ENCODE measurements at places on chromosomes 13 and 19.

- no peak for DNase-seq
Measured at GRCh38 chr13:110912651-110913051, 2.2 kb downstream of the ANKRD10 start.

DNA sequence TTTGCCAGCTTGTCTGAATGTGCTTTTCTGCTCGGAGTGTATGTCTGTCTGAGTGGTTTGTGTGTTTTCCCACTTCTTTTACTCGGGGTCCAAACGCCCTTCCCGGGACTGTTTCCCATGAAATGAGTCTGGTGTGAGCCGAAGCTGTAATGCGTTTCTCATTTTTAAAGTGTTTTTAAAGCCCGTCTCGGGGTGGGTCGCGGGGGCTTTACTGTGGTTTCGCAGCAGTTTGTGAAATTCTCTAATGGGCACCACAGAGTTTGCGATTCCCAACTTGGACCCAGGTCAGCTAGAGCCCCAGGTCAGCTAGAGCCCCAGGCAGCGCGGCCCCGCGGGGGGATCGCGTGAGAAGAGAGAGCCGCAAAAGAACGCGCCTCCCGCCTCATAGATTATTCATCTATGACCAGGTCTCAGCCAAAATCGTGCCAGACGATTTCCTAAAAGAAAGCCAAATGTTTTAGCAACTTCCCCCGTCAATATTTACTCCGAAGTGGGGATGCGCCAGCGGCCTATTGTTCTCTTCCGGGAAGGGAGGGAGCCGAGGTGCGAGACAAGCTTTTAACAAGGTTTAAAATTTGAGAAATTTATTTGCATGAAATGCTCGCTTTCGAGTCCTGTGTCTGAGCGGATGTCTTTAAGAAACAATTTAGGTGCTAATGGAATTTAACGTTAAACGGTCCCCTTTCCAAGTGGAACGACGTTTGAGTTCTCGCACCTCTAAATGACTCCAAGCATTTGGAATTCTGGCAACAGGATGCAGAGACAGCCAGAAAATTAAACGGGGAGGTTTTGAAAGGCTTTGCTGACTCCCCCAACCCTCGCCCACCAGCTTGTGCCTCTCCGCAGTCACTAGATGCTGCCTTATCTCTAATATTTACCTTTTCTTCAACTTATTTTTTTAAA lies 2.2 kb downstream of the ZIC2 start:
- no peak for DNase-seq

- no peak for DNase-seq
Measured at GRCh38 chr19:37725181-37725580, 5.6 kb upstream of the ZNF607 start.

- peak; percentile 76 for DNase-seq
Measured at GRCh38 chr19:42132851-42133528, 744 bp upstream of the POU2F2 start.

DNA sequence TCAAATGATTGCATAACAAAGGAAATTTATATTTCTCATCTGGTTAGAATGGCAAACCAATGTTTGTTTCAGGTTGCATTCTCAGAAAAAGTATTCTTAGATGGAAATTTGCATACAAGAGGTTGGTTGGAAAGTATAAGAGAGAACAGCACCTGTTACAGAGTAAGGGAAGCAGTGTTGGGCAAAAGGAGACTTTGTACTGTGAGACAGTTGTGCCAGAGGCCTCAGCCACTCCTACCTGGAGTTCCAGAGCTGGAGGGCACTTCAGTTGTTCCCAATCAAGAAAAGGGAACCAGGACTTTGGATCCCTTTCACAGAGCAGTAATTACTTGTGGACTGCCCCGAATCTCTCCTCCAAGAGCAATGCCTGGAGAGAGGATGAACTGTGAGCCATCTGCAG lies 81.8 kb downstream of the SPRY2 start:
- DNase-seq = no peak

DNA sequence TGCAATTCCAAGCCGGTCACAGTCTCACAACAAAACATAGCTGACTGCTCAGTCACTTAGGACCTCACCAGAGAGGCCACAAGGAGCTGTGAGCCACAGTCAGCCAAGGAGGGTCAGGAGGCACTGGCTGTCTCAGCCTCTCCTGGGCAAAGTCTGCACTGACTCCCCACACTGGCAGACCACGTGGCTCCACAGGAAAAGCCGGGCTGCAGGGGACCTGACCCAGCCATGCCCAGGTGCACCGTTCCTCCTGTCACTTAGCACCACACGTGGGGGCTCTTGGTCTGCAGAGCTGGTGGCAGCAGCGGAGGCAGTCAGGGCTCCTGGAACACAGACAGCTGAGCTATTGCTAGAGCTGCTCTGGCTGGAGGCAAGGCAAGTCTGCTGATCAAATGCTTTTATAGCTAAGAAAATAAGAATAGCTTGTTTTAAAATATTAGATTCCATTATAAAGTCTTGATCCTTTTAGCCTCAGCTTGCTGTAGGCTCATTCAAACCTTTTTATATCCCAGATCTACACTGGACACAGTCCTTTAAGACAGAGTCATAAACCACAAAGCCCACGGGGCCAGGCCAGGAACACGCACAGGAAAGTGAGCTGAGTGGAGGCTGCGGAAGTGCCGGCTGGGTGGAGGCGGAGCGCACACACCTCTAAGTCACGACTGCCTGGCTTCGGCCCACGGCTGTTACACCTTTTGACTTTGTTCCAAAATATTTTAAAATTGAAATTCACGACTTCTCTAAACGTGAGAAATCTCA lies 744.1 kb downstream of the UQCRFS1 start:
- no peak for DNase-seq

DNA sequence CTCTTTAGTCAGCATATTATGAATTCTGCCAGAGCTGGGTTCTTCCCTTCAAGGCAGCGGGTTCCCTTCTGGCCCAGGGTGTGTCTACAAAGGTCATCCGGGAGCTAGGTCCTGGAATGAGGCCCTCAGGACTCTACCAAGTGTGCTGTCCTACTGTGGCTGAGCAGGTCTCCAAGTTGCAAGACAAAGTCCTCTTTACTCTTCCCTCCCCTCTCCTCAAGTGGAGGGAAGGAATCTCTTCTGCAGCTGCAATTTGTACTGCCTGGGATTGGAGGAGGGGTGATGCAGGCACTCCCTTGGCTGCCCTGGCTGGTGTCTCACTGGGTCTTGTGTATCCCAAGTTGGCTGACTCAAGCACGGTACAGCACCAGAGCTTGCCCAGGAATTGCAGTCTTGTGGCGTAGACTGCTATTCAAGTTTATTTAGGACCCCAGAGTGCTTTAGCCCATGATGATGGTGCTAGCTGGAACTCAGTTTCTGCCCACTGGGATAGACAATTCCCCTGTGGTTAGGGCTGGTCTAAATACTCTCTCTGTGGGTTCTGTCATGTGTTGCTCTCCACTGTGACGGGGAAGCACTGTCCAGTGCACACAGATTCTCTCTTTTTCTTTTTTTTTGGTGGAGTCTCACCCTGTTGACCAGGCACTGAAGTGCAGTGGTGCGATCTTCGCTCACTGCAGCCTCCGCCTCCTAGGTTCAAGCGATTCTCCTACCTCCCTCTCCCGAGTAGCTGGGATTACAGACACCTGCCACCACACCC lies 28.5 kb downstream of the RFC3 start:
- DNase-seq = no peak

DNA sequence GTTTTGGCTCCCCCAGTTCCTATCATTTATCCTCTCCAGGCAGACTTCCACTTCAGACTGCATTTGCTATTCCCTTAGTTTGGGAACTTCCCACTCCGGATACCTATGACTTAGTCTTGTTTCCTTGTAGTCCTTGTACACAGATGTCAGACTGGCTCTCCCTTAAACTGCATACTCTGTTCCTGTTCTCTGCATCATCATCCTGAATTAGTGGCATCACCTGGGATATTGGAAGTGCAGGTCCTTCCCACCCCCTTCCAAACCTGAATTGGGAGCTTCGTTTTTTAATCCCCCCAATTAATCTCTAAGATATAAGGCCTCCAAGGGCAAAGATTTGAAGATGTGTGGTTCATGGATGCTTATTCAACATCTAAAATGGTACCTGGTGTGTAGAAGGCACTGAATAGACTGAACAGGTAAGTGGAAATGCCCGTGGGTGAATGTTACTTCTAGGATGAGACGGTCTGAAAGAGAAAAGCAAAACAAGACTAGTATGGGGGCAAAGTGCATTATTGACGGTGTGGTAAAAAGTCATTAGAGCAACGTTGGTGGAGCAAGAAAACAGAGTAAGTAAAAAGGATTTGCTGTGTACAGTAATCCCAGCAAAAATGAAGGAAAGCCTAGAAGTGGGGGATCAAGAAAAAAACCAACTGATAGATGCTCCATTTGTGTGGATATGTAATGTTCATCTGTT lies 9.6 kb downstream of the MIR17HG start:
- no peak for DNase-seq

DNA sequence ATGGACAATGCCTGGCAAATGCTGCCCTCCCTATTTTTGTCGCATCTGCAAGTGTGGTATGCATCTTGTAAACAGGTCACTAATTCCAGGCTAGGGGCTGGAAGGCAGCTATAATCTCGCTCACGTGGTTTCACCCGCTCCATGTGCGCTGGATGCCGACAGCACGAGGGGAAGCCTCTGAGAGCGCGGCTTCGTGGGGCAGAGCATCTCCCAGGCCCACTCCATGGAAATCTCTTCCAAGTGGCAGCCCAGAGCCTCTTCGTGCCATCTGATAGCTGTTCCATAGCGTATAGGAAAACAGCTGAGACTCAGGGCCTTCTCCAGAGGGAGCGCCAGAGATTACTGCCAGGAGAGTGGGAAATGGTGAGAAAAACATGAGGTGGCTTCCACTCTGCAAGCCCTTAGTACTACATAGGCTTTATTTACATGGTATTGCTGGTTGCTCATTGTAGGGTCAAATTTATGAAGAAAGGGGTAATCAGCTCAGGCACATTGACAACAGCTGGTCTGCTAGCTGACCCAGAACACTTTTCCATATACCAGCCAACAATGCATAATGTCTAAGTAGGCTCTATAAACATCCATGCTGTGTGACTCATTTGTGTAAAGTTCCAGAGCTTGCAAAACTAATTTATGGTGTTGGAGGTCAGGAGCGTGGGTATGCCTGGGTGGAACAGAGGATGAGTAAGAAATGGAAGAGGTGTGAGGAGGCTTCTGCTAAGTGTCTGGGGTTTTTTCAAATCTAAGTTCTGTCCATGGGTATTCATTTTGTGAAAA lies 165.2 kb downstream of the SHISA2 start:
- no peak for DNase-seq

DNA sequence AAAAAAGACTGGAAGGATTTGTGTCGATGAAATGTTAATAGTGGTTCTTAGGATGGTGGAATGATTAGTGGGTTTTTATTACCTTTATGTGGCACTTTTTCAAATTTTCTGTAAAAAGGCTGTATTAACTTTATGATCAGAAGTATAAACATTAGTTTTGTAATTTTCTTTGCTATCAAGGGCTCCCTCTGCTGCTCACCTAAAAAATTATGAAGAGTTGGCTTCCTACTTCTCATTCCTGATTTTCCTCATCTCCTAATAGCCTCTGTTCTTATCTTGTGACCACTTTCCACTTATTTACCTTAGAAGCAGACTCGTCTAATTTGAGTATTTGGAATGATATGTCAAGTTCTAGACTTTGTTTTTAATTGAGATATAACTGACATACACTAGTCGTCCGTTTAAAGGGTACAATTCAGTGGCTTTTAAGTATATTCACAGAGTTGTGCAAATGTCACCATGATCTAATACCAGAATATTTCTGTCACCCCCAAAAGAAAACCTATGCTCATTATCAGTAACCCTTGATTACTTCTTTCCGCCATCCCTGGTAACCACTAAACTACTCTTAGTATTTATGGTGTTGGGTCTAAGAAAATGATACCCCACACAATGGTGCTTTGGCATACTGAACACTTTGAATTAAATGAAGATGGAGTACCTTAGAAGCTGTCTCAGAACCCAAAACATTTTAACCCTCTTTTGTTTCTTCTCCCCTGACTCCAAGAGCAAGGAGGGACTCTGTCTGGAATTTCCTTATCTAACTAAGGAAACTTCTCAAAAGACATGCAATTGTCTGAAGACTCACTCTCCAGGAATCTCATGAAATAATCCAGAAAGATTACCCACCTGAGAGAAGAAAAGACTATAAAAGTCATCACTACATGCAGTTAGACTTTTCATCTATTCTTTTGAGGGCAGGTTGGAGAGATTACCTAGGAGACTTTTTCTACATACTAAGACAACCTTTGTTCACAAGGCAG lies 311.3 kb downstream of the DLEU7 start:
- DNase-seq = no peak

- DNase-seq = no peak
Measured at GRCh38 chr19:4776436-4777211, 14.9 kb upstream of the FEM1A start.

DNA sequence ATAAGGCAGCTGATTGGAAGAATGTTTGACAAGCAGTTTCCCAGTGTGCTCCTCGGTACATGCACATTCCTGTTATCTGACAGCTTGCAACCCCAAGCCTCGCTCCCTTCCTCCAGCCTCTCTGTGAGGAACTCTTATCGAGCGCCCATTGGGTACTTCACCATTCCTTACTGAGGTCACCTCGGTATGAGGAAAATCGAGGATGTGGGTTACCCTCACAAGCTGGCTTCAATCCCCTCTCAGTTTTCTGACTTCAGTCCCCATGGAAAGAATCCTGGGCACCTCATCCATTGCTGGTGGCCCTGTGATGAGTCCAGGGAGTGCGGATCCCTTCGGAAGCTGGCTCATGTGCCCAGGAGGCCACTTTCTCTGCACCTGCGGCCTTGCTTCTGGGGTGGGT lies 17.3 kb downstream of the TEX29 start:
- no peak for DNase-seq

GRCh38 chr13:54433493-54434206 lies 1405.0 kb downstream of the OLFM4 start:
- DNase-seq = no peak

DNA sequence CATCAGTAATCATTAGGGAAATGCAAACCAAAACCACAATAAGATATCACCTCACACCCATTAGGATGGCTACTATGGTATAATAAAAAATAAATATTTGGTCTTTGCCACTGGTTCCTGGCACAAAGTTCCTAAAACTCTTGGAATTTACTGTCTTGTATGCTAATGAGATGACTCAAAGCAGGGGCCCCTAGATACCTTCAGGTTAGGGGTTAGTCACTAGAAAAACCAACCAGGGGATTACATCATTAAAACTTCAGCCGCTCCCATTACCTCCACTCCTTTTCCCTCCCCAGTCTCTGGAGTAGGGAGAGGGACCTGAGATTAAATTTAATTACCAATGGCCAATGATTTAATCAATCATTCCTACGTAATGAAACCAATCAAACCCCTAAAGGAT lies 49.6 kb downstream of the THSD1 start:
- no peak for DNase-seq

DNA sequence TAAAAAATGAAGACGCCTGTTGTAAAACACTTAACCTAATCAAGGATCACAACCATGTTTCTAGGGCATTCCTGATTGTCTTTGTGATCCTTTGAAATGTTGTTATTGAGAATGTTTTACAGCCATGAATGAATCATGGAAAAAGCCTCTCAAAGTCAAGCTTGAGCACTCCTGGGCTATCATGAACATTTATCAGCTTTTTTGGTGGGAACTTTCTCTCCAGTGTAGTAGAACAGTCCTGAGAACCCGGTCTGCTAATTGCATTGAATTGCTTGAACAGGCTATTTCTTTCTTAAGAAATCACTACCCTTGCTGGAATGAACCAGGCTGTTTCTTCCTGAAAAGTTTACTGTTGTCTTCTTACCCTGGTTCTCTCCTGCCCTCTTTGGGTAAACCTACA lies 516.5 kb downstream of the FGF9 start:
- DNase-seq = no peak

GRCh38 chr13:85976242-85976641 lies 177.0 kb upstream of the SLITRK6 start:
- no peak for DNase-seq

All from activated CD4-positive, CD25-positive, alpha-beta regulatory T cell treated with anti-CD3 and anti-CD28 coated beads, Interleukin-2, amount 50 U/mL, for 16 hours (primary cell).